Activated CD8-positive, alpha-beta memory T cell treated with anti-CD3 and anti-CD28 coated beads, Interleukin-2, amount 50 U/mL, for 48 hours (primary cell): ENCODE measurements at places on chromosomes 5 and 9.

DNA sequence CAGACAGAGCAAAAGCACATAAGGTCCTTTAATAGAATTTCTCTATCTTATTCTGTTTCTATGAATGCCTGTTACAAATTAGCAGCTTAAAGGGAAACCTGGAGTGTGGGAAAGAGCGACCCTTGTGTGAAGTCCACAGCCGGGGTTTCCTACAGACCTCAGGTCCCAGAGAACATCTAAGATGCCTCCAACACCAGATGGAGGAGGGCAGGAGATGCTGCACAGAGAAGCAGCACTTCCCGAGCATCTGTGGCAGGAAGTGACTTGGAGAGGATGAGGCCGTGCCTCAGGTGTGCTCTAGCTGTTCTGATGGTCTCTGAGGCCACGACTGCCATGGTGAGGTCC, 26.8 kb downstream of the IRF1 start:
- no peak for DNase-seq

GRCh38 chr5:9192266-9192665, 353.6 kb downstream of the SEMA5A start:
- DNase-seq: no peak

DNA sequence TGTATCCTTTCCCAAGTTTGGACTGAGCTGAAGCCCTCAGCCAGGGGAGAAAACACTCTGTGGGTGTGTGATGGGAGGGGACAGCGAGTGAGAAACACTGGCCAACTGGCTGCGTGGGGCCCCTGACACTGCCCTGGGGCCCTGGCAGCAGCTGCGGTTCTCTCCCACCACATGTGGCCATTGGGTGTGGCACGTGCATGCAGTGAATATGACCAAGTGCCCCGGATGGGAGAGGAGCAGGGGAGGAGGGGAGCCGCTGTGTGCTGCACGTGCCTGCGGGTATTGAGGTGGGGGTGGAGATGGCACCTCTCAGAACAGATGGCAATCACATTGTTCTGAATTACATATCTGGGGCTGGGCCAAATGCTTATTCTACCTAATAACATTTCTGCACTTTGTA, 242.4 kb upstream of the PCSK5 start:
- DNase-seq: no peak

- DNase-seq: peak; percentile 73
Observed at GRCh38 chr9:129412814-129413536, 207.9 kb downstream of the C9orf50 start.

DNA sequence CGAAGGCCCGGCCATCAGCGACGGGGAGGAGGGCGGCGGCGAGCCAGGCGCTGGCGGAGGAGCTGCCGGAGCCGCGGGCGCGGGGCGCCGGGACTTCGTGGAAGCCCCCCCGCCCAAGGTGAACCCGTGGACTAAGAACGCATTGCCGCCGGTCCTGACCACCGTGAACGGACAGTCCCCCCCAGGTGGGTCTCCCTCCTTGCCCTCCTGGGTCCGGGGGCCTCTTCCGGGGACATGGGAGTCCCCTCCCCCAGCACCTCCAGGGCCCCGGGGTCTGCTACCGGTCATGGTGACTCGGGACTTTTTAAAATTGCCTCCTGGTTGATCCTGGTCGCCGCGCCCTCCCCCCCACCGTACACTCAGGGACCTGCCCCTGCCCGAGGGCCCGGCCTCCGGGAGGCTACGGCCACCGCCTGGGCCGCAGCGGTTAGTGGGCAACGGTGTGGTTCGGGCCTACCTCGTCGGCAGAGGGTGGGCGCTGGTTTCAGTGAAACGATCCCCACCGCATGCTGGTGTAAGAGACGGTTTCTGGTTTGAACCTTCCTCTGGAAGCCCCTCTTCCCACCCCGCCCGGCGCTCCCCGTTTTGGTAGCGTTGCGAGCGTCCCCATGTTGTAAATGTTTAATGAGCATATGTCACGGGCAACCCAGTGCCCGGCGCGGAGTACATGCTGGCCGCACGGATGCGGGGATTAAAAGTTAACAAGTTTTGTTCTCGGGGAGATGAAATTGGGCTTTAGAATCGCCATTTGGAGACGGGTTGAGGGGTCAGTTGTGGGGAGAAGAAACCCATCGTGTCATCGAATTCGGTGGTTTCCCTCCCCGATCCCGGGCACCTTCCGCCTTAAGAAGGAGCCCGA, 1.1 kb downstream of the LARP1 start:
- DNase-seq: peak; percentile 70

DNA sequence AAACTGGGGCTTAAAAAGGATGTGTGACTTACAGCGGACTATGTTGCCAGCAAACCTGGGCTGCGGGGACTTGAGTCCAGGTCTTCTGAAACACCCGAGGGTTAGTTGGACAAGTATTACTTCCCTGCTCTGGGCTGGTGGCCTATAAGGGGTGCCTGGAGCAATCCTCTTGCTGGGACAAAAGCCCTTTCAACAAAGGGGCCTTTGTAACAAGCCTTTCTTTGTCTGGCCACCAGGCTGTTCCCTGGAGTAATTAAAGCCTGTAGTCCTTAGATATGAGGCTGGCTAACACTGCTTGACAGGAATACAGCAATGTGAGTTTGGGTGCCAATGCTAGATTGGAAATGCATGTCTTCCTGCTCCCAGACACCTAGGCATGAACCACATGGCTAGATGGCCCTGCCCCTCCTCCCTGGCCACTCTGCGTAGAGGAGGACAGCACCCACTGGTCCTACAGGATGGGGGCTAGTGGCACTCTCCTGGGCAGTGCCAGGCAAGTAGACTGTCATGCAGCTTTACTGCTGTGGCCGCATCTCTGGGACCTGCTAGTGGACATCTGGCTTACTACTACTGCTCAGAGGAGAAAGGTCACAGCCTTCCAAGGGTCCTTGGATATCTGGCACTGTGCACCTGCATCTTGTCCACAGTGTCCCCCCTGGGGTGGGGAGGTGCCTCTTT, 343.1 kb downstream of the ZSWIM6 start:
- no peak for DNase-seq

GRCh38 chr5:137731176-137731575, 4.7 kb downstream of the KLHL3 start:
- no peak for DNase-seq

DNA sequence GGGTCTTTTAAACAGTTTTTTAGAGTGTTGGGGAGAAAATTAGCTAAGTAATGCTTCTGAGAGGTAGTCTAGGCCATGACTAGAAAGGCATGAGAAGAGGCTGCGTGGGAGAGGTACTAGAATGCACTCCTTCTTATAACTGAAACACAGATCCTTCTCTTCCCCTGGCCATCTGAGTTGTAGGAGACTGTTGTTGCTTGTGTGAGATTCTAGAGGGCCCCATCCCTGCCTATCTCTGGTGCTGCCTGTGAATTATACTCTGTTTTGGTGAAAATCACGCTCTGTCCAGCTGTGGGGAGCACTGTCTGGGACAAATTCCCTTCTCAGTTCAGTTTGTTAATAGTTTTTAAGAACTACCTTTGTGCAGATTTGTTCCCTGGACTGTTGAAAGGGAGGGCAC, 37.5 kb downstream of the MAP1B start:
- no peak for DNase-seq

- DNase-seq: peak; percentile 10
Observed at GRCh38 chr5:170132269-170132975, 26.7 kb downstream of the FOXI1 start.

GRCh38 chr9:3954331-3955304, 345.2 kb downstream of the GLIS3 start:
- DNase-seq: no peak
